ENCODE measurements at places on chromosomes 13 and 19. TPM values are rescaled to one million over a fixed set of nuclear protein-coding genes. Genes with fewer than 3 reads are reported as not detected.

UBAC2 gene
- total RNA-seq, result 44.2 TPM

KANK3 gene
- total RNA-seq, result 9.3 TPM

OR7G3 gene
- not detected for total RNA-seq

AP1M2 gene
- total RNA-seq, result not detected

OSCAR gene
- total RNA-seq, result not detected

Data from thoracic aorta endothelial cell (primary cell).